ENCODE measurements at places on chromosomes 4 and X.
A peak's percentile ranks its signal among the peaks of the same experiment; 100 is the strongest.

GRCh38 chr4:75514949-75515612 lies 808 bp downstream of the THAP6 start:
- DNase-seq = peak; percentile 38

GRCh38 chr4:6900181-6900812 lies 9.3 kb upstream of the TBC1D14 start:
- no peak for DNase-seq

- no peak for DNase-seq
These were observed 97.6 kb downstream of the RAB28 start for GRCh38 chr4:13386405-13387107.

GRCh38 chrX:11244636-11245035 lies 48.6 kb upstream of the AMELX start:
- no peak for DNase-seq

GRCh38 chrX:43522582-43522981 lies 133.5 kb upstream of the MAOA start:
- DNase-seq = no peak

GRCh38 chr4:62656006-62656405 lies 1455.9 kb downstream of the ADGRL3 start:
- no peak for DNase-seq

GRCh38 chr4:38243388-38244053 lies 283.3 kb downstream of the PTTG2 start:
- no peak for DNase-seq

GRCh38 chr4:82679531-82679930 lies 117.7 kb upstream of the TMEM150C start:
- no peak for DNase-seq

DNA sequence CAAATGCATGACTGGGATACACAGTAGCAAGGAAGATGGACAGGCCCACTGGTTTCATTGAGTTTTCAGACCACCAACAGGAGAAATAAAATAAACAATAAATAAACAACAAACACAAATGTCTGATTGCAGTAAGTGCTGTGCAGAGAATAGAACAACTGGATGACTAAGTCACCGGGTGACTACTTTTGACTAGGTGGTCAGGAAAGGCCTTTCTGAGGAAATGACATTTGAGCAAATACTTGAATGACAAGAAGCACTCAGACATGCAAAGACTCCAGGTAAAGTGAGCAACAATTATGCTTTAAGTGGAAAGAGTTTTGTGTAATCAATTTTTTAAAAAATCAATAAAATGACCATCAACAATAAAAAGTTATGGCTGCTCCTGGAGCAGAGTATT lies 137.7 kb downstream of the BTC start:
- no peak for DNase-seq

DNA sequence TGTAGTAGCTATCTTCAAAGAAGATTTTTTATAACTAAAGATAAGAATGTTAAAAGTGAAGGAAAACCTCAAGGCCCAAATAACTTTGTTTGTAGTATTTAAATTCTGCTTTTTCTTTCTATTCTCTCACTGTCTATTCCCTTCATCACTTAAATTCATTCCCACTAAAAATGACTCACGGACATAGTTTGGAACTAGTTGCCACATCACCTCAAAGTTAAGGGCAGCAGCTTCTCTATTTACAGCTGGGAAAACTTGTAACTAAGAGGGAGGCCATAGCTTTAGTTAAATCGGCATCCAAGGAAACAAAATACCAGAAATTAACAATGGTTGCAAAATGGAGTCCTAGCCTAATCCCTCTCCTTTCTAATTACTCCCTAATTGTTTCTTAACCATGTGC lies 325.4 kb upstream of the MAGEB2 start:
- DNase-seq = no peak

DNA sequence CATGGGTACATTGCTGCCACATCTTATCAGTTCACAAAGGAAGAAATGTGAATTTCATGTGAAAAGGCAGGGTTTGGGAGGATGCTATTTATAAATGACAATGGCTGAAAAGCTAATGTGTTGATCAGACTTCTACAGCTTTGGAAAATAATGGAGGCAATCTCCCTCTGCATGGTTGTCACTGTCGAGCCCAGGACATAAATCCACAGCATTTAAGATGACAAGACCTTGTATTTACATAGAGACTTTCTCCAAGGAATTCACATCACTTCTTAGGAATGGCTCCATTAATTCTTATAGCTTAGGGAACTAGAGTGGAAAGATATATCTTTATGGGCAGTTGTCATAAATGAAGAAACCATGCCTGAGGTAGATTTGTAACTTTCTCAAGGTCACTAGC lies 66.7 kb downstream of the CBLL2 start:
- no peak for DNase-seq

- no peak for DNase-seq
These were observed 3.8 kb downstream of the HPGDS start for GRCh38 chr4:94338681-94339351.

- no peak for DNase-seq
These were observed 361.4 kb downstream of the TEX13C start for GRCh38 chrX:125681058-125681457.

GRCh38 chr4:17577665-17578481 lies 875 bp downstream of the LAP3 start:
- peak; percentile 57 for DNase-seq

GRCh38 chr4:142777045-142777743 lies 68.9 kb downstream of the INPP4B start:
- no peak for DNase-seq

- no peak for DNase-seq
These were observed 426.4 kb upstream of the RPS6KA3 start for GRCh38 chrX:20693078-20693477.

GRCh38 chr4:154908168-154908567 lies 127.1 kb downstream of the RBM46 start:
- no peak for DNase-seq

DNA sequence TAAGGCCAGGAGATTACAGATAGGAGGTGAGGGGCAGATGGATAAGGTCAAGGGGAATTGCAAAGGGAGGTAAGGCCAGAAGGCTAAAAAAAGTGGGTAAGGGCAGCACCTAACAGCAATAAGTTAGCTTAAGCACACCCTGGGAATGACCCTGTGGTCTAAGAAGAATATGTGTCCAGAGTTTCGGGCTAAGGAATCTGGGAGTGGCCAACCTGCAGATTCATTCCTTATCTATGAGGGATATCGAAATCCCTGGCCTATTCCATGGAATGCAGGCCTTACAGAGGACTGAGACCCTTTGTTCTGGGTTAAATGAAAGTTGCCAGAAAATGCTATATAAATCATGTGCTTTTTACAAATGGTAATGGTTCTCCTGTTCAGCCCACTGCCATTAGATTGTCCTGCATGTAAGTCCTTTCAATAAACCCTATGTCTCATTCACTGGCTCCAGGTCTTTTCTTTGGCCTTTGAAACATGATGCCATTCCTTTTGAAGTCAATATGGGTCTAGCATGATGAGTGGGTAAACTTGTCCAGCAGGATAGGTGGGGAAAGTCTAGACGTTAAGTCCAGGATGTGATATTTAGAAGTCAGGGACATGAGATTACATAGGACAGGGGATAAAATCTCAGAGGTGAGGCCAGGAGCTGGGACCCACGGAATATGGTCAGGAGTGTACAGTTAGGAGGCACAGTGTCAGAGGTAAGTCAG lies 226.2 kb downstream of the TACR3 start:
- no peak for DNase-seq

- DNase-seq = no peak
These were observed 208.8 kb downstream of the TMA16 start for GRCh38 chr4:163703251-163703650.

Measured in HT-29 (cell line).